ENCODE measurements at places on chromosomes 4 and X.

- no peak for DNase-seq
These were observed 738.4 kb downstream of the PCDH18 start for GRCh38 chr4:136793848-136794247.

- DNase-seq: no peak
These were observed 16.4 kb upstream of the HMGB3 start for GRCh38 chrX:150966742-150967141.

- no peak for DNase-seq
These were observed 17.6 kb downstream of the TKTL1 start for GRCh38 chrX:154313147-154313546.

GRCh38 chr4:55864577-55865223 is 11.3 kb downstream of the EXOC1 start:
- DNase-seq: no peak

- peak; percentile 16 for DNase-seq
These were observed 138.8 kb downstream of the TEX11 start for GRCh38 chrX:70769659-70770227.

GRCh38 chr4:39324446-39324845 is 41.7 kb downstream of the RFC1 start:
- DNase-seq: no peak
